ENCODE measurements at places on chromosomes 11 and 22. TPM values are rescaled to one million over a fixed set of nuclear protein-coding genes. Genes with fewer than 3 reads are reported as not detected.

DNA sequence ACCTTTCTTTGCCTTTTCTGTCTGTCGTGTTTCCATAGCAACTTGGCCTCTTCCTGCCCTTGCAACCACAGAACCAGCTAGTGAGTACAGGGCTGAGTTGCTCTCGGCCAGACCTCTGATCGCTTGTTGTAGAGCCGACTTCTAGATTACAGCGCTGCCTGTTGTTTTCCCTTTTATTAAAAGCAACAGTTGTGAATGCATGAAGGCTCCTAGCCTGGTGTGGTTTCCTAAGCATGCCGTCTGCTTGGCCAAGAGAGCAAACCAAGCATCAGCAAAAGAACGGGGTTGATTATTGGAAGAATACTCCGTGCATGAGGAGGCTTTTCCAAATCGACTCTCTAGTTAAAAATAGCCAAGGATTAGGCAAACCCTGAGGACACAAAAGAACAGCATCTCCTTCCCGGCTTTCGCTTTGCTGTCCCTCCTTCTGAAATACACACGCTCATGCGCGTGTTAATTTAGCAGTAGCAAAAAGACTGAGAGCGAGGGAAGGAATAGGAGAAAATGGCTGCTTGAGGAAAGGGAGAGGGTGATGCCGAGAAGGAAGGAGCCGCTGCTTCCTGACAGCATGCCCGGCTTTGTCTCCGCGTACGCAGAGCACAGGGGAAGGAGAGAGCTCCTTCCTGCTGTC lies 71.5 kb upstream of the TTC12 start:
- H3K27me3 ChIP-seq: no peaks in the 10 kb centered on the region
- peak overlapping the region; percentile 42 for H3K27ac ChIP-seq
- DNase-seq: peak; percentile 5
- H3K4me3 ChIP-seq: peak overlapping the region; percentile 35
- H3K36me3 ChIP-seq: no peaks in the 10 kb centered on the region

DNA sequence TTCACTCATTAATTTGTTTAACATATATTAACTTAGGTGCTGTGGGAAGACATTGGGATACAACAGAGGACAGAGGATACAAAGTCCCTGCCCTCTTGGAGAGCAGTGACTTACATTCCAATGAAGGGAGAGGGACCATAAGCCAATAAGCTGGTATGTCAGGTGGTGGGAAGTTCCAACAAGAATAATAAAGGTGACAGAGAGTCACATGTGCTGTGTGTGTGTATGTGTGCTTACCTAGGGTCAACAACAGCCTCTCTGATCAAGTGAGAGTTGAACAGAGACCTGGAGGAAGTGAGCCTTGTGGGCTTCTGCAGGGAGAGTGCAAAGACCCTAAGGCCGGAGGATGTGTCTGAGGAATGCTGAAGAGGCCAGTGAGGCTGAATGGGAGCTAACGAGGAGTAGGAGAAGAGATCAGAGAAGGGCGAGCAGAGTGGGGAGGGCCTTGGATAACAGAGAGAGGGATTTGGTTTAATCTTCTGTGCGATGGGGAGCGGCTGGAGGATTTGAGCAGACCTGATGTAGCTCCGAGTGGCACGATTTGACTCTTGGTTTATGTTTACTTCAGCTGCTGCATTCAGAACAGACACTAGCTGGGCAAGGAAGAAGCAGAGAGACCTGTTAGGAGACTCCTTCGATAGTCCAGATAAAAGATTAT lies 35.3 kb downstream of the MAP6 start:
- H3K27me3 ChIP-seq: no peaks in the 10 kb centered on the region
- no peak for DNase-seq
- H3K4me3 ChIP-seq: no peak overlapping the region

GRCh38 chr11:9053316-9054035 lies 37.9 kb downstream of the SCUBE2 start:
- DNase-seq: no peak
- H3K27ac ChIP-seq: no peak overlapping the region
- H3K27me3 ChIP-seq: no peaks in the 10 kb centered on the region
- H3K4me1 ChIP-seq: peaks cover 26% of the 10 kb centered on the region
- no peak overlapping the region for H3K4me3 ChIP-seq
- no peaks in the 10 kb centered on the region for H3K36me3 ChIP-seq

The EFCAB6 gene
- total RNA-seq: 3.3 TPM

- H3K4me1 ChIP-seq: no peaks in the 10 kb centered on the region
- H3K27ac ChIP-seq: no peak overlapping the region
- H3K36me3 ChIP-seq: no peaks in the 10 kb centered on the region
- DNase-seq: no peak
- H3K4me3 ChIP-seq: no peak overlapping the region
- H3K27me3 ChIP-seq: no peaks in the 10 kb centered on the region
These were observed 514.1 kb downstream of the CNTN5 start for GRCh38 chr11:99534812-99535211.

DNA sequence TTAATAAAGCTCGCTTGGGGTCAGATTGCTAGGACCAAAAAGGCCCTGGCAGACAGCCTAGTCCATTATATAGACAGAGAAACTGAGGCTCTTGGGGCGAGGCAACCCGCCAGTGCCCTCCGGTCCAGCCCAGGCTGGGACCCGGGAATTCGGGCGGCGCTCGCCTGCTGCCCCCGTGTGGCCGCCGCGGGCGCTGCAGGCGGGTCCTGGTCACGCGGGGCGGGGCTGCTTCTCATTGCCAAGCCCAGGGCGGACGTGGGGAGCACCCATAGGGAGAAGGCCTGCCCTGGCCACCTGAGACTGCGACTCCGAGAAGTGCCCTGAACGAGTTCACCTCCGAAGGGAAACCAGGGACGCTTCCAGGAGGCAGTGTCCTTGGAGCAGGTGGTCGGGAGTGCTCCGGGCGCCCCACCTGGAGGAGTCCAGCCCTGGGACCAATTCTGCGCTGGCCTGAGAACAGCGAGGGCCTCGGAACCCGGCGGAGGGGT lies 36.0 kb upstream of the CSNK1E start:
- no peak overlapping the region for H3K4me3 ChIP-seq
- no peaks in the 10 kb centered on the region for H3K4me1 ChIP-seq
- H3K36me3 ChIP-seq: no peaks in the 10 kb centered on the region
- peak; percentile 48 for DNase-seq
- no peaks in the 10 kb centered on the region for H3K27me3 ChIP-seq

DNA sequence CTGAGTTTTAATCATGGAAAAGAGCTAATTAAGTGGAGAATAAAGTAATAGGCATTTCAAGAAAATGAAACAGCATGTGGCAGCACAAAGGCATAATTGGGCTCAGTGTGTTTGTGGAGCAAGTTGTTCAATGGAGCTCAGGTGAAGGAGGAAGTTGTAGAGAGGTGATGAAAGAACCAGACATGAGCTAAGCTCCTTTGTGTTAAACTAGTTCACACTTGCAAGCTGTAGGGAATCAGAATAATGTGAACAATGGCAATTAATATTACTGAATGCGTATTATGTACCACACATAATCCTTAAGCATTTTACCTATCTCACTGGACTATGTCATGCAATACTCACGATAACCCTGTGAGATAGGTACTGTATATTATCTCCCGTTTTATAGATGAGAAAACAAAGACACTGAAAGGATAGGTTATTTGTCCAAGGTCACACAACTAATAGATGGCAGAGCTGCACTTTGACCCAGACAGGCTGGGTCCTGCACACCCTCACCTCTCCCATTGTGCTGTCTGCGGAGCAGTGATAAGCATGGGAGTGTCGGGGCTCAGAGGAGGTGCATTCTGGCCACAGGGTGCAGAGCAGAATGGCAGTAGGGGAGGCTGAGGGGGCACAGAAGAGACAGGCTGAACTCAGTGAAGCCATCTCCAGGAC lies 8.9 kb downstream of the OLFML1 start:
- no peaks in the 10 kb centered on the region for H3K36me3 ChIP-seq
- no peaks in the 10 kb centered on the region for H3K4me1 ChIP-seq
- H3K4me3 ChIP-seq: no peak overlapping the region
- H3K27ac ChIP-seq: no peak overlapping the region
- no peaks in the 10 kb centered on the region for H3K27me3 ChIP-seq
- no peak for DNase-seq

GRCh38 chr11:95720195-95720594 lies 69.4 kb downstream of the FAM76B start:
- no peaks in the 10 kb centered on the region for H3K27me3 ChIP-seq
- H3K27ac ChIP-seq: no peak overlapping the region
- H3K4me1 ChIP-seq: peaks cover 6% of the 10 kb centered on the region
- no peak for DNase-seq
- H3K4me3 ChIP-seq: no peak overlapping the region

GRCh38 chr11:108873310-108873709 lies 208.4 kb downstream of the DDX10 start:
- H3K4me1 ChIP-seq: no peaks in the 10 kb centered on the region
- no peak overlapping the region for H3K27ac ChIP-seq
- DNase-seq: no peak
- H3K4me3 ChIP-seq: no peak overlapping the region
- no peaks in the 10 kb centered on the region for H3K27me3 ChIP-seq
- H3K36me3 ChIP-seq: no peaks in the 10 kb centered on the region

- H3K27me3 ChIP-seq: no peaks in the 10 kb centered on the region
- DNase-seq: no peak
- peak overlapping the region; percentile 15 for H3K27ac ChIP-seq
- H3K36me3 ChIP-seq: no peaks in the 10 kb centered on the region
- no peak overlapping the region for H3K4me3 ChIP-seq
- peaks cover 16% of the 10 kb centered on the region for H3K4me1 ChIP-seq
These were observed 32.7 kb upstream of the CCDC34 start for GRCh38 chr11:27395556-27396258.

The SLC7A4 gene
- not detected for total RNA-seq

GRCh38 chr11:102800767-102801166 lies 2.8 kb upstream of the MMP1 start:
- no peaks in the 10 kb centered on the region for H3K4me1 ChIP-seq
- H3K4me3 ChIP-seq: no peak overlapping the region
- H3K36me3 ChIP-seq: no peaks in the 10 kb centered on the region
- no peak for DNase-seq
- H3K27ac ChIP-seq: no peak overlapping the region

GRCh38 chr11:34311126-34311525 lies 46.7 kb downstream of the ABTB2 start:
- no peaks in the 10 kb centered on the region for H3K27me3 ChIP-seq
- H3K4me3 ChIP-seq: no peak overlapping the region
- H3K36me3 ChIP-seq: no peaks in the 10 kb centered on the region
- H3K27ac ChIP-seq: no peak overlapping the region
- H3K4me1 ChIP-seq: peaks cover 22% of the 10 kb centered on the region
- no peak for DNase-seq

- no peak overlapping the region for H3K4me3 ChIP-seq
- H3K4me1 ChIP-seq: no peaks in the 10 kb centered on the region
- no peaks in the 10 kb centered on the region for H3K36me3 ChIP-seq
- H3K27me3 ChIP-seq: no peaks in the 10 kb centered on the region
- peak overlapping the region; percentile 90 for H3K27ac ChIP-seq
These were observed 4.6 kb downstream of the TSPAN32 start for GRCh38 chr11:2306452-2306823.

GRCh38 chr11:127643268-127644058 lies 642.9 kb upstream of the KIRREL3 start:
- H3K27me3 ChIP-seq: no peaks in the 10 kb centered on the region
- no peak overlapping the region for H3K4me3 ChIP-seq
- no peak overlapping the region for H3K27ac ChIP-seq
- H3K36me3 ChIP-seq: no peaks in the 10 kb centered on the region

- H3K4me3 ChIP-seq: peak overlapping the region; percentile 97
- DNase-seq: no peak
- no peaks in the 10 kb centered on the region for H3K27me3 ChIP-seq
These were observed 1.5 kb downstream of the SF1 start for GRCh38 chr11:64776875-64777274.

- no peaks in the 10 kb centered on the region for H3K27me3 ChIP-seq
- peaks cover 78% of the 10 kb centered on the region for H3K4me1 ChIP-seq
- H3K27ac ChIP-seq: no peak overlapping the region
These were observed 40.7 kb downstream of the MYH9 start for GRCh38 chr22:36347094-36347493.

- no peaks in the 10 kb centered on the region for H3K4me1 ChIP-seq
- H3K27ac ChIP-seq: no peak overlapping the region
- no peak for DNase-seq
- no peak overlapping the region for H3K4me3 ChIP-seq
These were observed 268.6 kb upstream of the SESN3 start for GRCh38 chr11:95499516-95500135.

The GAB4 gene
- 0.21 TPM for total RNA-seq

GRCh38 chr11:132064987-132065620 lies 694.7 kb downstream of the NTM start:
- no peaks in the 10 kb centered on the region for H3K36me3 ChIP-seq
- no peaks in the 10 kb centered on the region for H3K27me3 ChIP-seq
- H3K4me1 ChIP-seq: peaks cover 6% of the 10 kb centered on the region

DNA sequence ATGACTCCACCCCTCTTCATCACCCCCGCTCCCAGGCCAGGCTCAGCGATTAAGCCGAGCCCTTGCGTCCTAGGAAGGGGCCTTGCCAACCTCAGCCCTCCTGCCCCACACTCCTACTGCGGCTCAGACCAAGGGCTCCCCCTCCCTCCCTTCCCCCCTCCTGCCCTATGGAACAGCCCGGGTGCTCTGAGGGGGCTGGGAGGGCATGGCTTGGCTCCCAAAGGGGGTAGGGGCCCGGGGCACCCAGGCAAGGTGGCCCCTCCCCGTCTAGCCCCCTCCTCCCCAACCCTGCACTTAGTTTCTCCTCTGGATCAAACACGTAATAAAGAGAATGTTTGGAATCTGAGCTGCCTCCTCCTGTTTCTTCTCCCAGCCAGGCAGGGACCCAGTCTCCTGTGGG lies 6.3 kb downstream of the RCOR2 start:
- H3K4me1 ChIP-seq: peaks cover 17% of the 10 kb centered on the region
- DNase-seq: no peak
- H3K27me3 ChIP-seq: no peaks in the 10 kb centered on the region
- H3K4me3 ChIP-seq: no peak overlapping the region
- H3K27ac ChIP-seq: no peak overlapping the region

GRCh38 chr11:122398167-122398566 lies 257.4 kb upstream of the UBASH3B start:
- no peak for DNase-seq
- no peak overlapping the region for H3K4me3 ChIP-seq
- no peaks in the 10 kb centered on the region for H3K36me3 ChIP-seq
- no peak overlapping the region for H3K27ac ChIP-seq
- H3K4me1 ChIP-seq: no peaks in the 10 kb centered on the region

DNA sequence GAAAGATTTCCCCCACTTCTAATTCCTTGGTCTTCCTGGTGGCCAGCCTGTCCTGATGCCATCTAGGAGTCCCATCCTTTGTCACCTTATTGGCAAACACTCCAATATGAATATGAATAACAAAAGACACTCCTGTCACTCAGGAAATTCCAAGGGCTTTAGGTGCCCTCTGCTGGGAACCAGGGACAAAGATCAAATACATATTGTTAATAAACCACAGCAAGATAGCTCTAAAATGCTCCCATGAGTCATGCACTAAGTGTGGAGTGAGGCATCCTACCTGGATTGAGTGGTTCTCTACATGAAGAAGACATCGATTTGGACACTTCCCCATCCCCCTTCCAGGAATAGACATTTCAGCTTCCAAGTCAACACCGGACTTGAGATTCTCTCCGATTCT lies 823.6 kb downstream of the TBC1D22A start:
- H3K36me3 ChIP-seq: no peaks in the 10 kb centered on the region
- H3K4me3 ChIP-seq: no peak overlapping the region
- H3K4me1 ChIP-seq: no peaks in the 10 kb centered on the region
- H3K27ac ChIP-seq: no peak overlapping the region
- H3K27me3 ChIP-seq: no peaks in the 10 kb centered on the region

GRCh38 chr11:83697518-83697917 lies 411.4 kb upstream of the CCDC90B start:
- no peak overlapping the region for H3K27ac ChIP-seq
- H3K27me3 ChIP-seq: no peaks in the 10 kb centered on the region
- H3K4me3 ChIP-seq: no peak overlapping the region
- H3K4me1 ChIP-seq: no peaks in the 10 kb centered on the region

Measured in tibial nerve (tissue), 4 donors.